ENCODE measurements at places on chromosomes 5 and 9.

GRCh38 chr5:130335117-130335516 lies 430.9 kb downstream of the CHSY3 start:
- no peak for DNase-seq

DNA sequence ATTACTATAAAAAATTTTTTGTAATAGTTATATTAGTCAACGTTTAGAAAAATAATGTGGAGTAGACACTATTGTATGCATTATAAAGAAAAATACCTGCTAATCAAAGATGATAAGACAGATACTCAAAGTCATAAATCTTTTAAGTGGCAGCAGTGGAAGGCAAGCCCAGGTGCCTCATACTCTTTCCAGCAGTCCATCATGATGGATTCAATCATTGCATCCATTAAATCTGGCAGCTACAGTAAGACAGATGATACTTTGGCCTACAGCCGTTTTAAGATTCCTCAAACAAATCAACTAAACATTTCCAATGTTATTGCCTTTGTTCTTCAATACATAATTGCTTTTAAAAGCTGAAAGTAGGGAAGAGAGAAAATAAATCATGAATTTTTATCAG lies 1392.9 kb upstream of the NUDT12 start:
- DNase-seq: no peak

DNA sequence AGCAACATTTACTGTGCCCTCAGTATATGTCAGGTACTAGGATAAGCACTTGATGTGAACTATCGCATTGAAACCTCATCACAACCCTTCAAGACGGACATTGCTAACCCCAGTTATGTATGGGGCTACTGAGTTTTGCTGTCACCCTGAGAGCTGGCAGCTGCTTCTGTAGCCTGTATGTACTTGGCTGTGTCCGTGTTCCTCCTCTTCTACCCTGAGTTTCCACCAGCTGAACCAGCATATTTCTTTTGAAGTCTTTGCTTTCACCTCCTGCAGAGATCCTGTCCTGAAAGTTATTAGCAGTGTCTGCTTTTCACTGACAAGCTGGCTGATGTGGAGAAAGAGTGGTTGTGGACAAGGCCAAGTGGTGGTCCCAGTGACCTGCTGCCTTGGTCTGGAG lies 63.3 kb downstream of the ADGRV1 start:
- DNase-seq: no peak

DNA sequence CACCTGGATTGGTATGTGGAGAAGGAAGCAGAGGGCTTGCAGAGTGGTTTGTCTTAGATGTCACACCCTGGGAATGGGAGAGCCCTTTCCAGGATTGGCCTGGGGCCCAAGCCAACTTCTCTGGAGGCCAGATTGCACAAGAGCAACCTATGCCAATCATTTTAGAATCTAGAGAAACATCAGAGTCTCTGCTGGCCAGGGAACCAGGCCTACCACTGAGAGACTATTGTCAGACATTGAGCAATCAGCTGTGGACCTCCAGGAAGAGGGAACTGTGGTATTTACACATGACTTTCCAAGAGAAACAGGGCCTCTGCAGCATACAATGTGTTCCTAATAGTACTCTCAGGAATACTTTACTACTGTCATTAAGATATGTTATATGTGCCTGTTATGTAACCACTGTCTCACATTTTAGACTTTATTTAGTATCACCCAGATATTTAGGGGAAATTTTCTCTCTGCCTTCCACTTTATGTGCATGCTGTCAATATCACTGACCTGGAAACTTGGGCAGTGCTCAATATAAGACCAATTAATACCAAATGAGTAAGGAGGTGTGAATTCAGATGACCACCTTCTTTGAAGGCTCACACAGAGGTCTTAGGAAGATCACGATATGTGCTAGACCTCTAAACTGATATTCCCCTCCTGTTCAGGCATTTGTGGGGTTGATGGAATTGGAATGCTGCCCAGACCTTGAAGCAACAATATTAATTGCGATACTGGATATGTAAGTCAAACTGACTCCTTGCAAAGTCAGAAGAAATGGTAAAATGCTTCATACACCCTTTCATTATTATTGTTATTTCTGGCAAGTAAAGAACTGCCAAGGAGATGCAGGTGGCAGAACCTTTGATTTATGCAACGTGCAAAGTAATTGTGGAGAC lies 20.5 kb upstream of the CCL28 start:
- DNase-seq: no peak

DNA sequence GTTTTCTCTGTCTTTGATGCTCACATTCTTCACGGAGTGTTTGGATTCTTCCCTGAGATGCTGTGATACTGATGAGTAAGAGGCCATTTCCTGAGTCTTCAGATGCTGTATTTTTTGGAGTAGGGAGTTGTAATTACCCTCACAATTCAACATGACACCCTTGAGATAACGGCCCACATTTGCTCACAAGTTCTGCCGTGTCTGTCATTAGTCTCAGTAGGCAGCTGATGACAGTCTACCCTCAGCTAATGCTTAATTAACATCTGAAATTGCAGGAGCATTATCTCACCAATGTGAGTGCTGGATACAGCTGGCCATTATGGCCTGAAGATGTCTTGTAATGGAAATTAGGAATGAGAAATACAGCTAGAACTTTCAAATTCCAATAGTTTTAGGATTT lies 307.1 kb upstream of the ADCY2 start:
- DNase-seq: no peak

DNA sequence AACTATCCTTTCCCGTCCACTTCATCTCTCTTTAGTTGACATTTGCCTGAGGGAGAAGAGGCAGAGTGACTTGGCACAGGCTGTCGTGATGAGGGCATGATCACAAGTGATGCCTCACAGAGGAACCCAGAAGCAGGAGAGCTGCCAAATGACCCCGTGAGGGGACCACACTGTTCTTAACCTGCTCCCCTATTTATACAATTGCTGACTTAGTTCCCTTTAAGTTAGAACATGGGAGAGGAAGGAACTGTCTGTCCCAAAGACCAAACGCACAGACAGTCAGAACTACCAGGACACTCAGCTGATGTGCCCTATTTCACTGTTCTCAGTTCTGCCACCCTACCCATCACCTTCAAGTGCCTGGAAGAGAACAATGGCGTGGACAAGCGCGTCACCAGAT lies 73.7 kb downstream of the SLC1A3 start:
- no peak for DNase-seq

GRCh38 chr5:111728941-111729340 lies 28.1 kb downstream of the NREP start:
- no peak for DNase-seq

DNA sequence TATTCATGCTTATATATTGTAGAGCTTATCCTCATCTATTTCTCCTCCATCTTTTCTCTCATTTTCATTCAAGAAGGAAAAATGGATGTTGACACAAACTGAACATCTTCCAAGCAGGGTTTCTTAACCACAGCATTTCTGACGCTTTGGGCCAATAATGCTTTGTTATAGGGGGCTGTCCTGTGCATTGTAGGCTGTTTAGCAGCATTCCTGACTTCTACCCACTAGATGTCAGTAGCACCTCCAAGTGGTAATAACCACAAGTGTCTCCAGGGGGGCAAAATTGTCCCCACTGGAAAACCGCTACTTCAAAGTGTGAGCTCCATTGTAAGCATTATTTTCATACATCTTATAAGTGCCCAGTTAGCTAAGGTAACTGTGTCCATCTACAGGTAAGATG lies 2.6 kb upstream of the TXNDC8 start:
- no peak for DNase-seq

GRCh38 chr9:96186591-96187011 lies 115.4 kb downstream of the HSD17B3 start:
- no peak for DNase-seq
